Activated CD4-positive, alpha-beta T cell treated with anti-CD3 and anti-CD28 coated beads, Interleukin-2, amount 10 ng/mL, durations not matched to agents 7 days and 5 days (primary cell): ENCODE measurements at places on chromosomes 3 and 15.
A peak's percentile ranks its signal among the peaks of the same experiment; 100 is the strongest.

- DNase-seq: no peak
Observed at GRCh38 chr15:25741256-25741580, 121.9 kb downstream of the ATP10A start.

- no peak for DNase-seq
Observed at GRCh38 chr3:41321642-41321980, 122.3 kb downstream of the CTNNB1 start.

GRCh38 chr3:23900744-23901143 lies 16.0 kb downstream of the NKIRAS1 start:
- no peak for DNase-seq

DNA sequence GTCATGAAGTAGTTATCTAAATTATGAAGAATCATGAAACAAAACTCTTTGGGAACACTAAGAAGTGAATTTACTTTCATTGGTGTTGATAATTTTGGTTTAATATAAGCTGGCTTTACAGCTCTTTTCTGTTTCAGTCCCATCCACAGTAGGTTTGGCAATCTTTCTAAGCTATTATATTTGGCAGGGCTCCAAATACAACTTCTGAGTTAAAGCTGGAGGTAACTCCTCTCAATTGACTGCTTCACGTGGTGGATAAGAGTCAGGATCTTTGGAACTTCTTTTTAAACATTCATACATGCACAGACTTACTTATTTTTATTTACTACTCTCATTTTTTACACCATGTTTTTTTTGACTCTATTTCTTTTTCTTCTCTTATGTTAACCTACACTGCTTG lies 106.5 kb upstream of the EPHA3 start:
- DNase-seq: no peak

GRCh38 chr3:65893631-65894030 lies 145.1 kb downstream of the MAGI1 start:
- DNase-seq: no peak

DNA sequence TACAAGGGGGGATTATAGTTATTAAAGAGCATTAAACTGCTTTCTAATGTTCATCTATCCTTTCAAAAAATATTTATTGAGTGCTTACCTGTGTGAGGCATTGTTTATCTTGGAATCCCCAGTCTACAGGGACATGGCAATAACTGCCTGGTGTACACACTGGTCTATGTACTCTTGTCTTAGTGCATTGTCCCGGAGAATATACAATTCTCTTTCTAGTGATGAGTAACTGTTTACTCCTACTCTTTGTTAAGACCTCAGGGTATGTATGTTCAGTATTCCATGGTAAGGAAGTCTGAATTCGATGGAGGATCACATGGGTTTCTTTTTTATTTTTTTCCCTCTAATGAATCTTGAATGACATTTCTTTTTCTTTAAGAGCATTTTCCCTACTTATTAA lies 772.4 kb upstream of the NR2F2 start:
- no peak for DNase-seq

DNA sequence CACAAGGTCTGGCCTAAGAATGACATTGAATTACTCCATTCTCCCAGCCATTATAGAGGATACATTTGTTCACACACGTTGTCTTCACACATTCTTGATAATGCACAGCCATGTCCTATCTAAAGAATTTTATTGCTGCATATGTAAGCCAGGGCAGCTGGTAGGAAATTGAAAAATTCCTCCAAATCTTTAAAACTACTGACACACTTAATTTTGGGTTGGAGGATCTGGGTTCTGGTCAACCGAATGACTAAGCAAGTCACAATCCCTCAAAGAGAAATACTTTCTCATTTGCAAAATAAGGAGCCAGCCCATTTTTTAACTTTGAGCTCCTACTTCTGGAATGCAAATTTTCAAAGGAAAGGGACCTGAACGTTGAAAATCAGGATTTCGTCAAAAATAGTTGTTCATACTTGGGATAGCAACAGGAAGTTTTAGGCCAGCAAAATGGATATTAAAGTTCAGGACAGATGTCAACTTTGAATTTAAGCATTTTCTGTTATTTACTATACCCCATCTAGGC lies 638.3 kb downstream of the NTRK3 start:
- no peak for DNase-seq

DNA sequence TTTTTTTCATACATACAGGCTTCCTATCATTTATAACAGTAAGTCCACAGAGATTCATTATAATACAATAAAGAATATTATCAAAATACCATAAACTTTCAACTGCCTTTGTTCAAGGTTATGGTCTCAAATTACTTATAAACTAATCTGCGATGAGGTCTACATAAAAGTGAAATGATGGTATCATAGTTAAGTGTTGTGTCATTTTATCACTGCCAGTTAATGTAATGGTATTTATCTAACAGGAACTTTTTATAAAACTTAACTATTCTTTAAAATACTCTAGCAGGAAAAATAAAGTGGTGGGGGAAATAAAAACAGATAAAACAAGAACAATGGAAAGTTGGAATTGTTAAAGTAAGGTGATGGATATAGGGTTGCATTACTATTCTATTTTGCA lies 153.1 kb downstream of the OSBPL10 start:
- DNase-seq: no peak

- DNase-seq: no peak
Observed at GRCh38 chr15:79093352-79093935, 2.9 kb upstream of the RASGRF1 start.

DNA sequence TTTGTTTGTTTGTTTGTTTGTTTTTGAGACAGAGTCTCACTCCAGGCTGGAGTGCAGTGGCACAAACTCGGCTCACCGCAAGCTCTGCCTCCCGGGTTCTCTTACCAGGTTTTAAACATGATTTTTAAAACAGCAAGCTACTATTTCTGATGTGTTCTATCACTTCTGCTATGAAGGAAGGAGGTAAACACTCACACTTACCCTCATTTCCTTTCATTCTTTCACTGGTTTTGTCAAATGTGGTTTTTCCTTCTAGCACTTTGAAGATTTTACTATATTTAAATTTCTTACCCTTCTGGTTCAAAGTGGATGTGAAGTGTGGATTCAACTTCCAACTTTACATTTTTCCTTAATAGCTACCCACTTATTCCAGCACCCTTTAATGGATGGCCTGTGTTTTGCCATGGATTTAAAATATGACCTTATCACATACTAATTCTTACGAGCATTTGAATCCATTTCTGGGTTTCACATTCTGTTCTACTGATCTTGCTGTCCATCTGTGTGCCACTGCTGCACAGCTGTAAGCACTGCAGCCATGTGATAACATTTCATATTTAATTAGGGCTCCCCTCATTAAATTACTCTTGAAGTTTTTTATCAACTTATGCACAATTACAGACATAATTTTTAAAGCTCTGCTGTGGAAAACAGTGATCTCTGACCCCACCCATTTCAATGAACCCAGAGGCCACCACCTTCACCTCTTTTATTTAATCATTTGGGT lies 42.3 kb downstream of the TXNRD3 start:
- DNase-seq: no peak

DNA sequence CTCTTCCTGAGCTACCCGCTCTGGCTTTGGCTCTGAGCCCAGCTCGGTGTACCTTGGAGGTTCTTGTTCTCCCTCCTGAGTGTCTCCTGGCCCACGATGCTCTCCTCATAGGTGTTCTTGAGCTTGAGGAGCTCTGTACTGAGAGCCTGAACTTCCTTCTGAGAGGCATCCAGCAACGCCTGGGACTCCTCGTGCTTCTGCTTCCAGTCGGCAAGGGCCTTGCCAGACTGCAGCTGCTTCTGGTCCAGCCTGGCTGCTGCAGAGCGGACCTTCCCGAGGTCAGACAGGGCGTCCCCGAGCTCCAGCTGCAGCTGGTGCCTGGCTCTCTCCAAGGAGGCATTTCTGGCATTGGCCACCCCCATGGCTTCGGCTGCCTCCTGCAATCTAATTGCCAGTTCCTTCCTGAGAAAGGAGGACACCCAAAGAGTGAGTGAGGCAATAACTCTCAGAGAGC lies 99.8 kb downstream of the MYH15 start:
- no peak for DNase-seq

- no peak for DNase-seq
Observed at GRCh38 chr3:119652306-119653033, 7.9 kb downstream of the POPDC2 start.

DNA sequence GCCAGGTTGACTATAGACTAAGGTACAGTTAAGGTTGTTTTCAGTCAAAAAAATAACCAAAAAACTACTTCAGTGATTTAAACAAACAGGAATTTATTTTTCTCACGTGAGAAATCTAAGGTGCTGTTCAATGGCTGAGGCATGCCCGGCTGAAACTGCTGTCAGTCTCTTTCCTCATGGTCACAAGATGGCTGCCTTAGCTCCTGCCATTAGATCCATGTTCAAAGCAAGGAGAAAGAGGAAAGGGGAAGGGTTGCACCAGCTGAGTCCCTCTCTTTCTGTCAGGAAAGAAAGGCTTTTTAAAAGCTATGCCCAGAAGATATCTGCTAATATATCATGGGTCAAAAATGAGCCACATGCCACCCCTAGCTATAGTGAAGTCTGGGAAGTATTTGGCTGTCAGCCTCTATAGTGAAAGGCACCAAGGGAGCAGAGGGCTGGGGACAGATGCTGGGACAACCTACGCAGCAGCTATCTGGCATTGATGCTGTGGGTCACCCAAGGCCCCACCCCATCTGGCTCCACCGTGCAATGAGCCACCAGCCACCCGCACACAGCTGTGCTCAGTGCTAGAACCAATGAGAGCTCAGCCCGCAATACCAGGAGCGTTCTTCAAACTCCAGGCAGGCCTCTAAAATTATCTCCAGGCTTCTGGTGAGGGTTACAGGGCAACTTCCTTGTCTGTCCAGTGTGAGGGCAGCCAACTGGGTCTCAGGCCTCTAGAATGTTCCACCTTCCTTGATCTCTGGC lies 64.7 kb upstream of the GATA2 start:
- DNase-seq: no peak

GRCh38 chr3:174659511-174659910 lies 199.6 kb upstream of the NAALADL2 start:
- no peak for DNase-seq

DNA sequence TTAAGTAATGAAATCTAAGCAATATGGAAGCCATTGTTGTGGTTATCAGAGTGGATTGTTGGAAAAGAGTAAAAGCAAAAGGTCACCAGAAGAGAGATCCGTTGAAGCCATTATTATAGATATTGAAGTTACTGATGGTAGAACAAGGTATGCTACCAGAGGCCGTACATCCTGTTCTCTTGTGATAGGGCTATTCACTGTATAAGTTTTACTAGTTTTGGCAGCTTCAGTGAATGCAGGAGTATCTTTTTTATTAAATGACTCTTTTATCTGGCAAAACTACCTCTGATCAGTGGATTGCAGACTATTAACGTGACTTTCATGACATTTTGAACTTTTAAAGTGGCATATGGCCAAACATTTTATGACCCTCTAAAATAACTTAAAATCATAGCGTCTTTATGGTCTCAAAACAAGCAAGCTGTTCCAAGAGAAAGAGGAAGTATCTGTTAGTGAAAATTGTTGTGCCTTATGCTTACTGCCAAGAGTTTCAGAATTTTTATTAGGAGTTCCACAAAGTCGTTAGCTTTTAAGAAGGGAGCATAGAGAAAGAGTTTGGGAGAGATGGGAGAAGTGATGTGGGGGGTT lies 102.9 kb downstream of the LRRC49 start:
- no peak for DNase-seq

DNA sequence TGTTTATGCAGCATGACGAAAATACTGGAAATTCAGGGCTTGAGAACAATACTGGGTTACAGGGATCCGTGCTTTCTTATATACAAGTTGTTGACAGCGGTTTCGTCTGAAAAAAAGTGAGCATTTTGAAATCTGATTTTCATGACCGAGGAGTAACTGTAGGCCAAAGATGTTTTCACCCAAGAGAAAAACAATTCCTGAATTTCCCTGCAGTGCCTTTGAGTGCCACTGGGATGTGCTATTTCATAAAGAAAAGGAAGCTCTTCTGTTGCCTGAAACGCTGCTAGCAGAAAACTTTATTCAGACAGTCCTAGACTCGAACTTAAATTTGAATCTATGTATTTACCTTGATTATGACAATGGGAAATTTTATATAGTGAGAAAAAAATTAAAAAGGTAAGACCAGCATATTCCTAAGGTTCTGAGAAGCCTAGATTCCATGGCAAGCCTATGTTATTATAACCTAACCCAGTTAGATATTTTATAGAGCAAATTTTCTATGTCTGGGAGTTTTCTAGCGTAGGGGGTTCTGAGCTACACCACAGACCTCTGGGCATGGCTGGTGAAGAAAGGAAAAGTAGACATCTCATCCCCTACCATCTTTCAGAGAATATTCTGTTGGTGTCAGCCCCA lies 30.2 kb downstream of the KCNAB1 start:
- peak; percentile 31 for DNase-seq

DNA sequence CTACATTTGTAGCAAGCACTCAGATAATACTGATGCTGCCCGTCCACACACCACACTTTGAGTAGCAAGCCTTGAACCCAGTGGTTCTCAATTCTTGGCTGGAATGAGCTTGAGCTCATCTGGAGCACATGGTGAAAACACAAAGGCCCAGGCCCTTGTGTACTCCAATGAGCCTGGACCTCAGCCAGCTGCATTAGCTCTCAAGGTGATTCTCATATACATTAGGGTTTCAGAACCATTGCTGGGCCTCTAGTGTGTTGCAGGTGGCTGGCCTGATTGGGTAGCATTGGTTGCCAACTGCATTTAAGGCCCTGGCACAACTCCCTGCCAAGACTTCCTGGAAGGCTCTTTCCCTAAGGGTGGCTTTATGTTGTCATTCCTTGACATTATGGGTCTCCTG lies 23.4 kb upstream of the ZFAND6 start:
- no peak for DNase-seq

GRCh38 chr3:182331341-182331740 lies 462.0 kb upstream of the ATP11B start:
- DNase-seq: no peak

- DNase-seq: no peak
Observed at GRCh38 chr3:134376385-134376765, 2.1 kb upstream of the AMOTL2 start.

- no peak for DNase-seq
Observed at GRCh38 chr3:10653241-10653640, 147.9 kb upstream of the ATP2B2 start.

- DNase-seq: no peak
Observed at GRCh38 chr3:35723480-35724097, 84.3 kb downstream of the ARPP21 start.

DNA sequence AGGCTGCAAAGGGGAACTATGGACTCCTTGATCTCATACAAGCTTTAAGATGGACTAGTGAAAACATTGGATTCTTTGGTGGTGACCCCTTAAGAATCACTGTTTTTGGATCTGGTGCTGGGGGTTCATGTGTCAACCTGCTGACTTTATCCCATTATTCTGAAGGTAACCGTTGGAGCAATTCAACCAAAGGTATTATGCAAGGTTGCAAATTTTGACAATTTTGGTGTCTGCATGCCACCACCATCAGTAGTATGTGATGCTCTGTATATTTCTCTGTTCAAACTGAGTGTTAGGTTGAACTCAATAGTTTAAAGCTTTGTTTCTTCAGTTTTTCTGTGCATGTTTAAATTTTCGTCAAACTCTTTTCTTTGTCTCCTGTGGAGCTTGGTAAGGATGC lies 583.8 kb upstream of the NAALADL2 start:
- no peak for DNase-seq

DNA sequence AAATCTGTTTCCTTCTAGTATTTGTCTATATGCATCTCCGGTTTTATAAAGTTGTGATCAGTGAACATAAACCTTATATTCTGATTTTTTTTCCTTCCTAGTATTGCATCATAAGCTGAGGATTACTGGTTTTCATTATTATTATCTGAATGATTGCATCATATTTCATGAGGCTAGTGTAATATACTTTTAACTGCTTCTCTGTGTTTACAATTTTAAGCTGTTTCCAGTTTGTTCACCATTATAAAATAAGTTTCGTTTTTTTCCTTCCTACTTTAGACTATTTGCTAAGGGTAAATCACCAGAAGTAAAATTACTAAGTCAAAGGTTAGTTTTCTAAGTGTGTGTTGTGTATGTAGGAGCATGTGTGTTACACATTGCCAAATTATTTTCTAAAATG lies 20.2 kb downstream of the SEMA6D start:
- DNase-seq: no peak
